ENCODE measurements at places on chromosomes 4 and X.
A peak's percentile ranks its signal among the peaks of the same experiment; 100 is the strongest.

DNA sequence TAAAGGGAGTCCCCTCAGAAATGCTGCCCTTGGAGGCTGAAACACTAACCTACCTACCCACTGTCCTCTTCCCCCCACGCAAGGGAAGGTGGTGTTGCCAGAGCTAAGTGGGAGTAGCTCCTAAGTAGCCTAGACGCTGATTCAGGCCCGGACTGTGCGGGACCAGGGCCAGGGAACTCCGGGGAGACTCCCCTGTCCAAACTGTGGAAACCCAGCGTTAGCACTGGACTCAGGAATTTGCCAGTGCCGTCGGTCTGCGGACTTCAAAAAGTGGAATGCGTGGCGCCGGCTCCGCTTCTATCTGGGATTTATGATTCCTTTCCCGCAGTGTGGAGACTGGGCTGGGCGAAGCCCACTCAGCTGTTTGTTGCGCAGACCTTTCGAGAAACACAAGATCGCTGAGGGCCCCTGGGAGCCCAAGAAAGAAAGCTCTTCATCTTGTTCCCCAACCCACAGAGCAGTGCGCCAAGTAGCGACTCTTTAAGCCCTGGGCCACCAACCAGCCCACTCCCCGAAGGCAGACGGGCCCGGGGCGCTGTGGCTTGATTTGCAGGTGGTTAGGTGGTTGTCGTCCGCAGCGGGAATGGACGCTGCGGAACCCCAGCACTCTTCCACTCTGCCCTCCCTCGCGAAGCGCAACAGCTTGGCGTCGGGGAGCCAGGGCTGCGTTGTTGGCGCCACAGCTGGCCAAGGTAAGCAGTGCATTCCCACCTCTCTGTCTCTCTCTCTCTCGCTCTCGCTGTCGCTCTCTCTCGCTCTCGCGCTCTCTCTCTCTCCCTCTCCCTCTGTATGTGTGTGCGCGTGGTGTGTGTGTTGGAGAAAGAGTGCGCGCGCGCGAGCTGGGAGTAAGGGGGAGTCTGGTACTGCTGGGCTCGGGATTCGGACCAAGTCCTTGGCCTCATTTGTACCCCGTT lies 2.0 kb downstream of the TMEM255A start:
- DNase-seq: peak; percentile 60

DNA sequence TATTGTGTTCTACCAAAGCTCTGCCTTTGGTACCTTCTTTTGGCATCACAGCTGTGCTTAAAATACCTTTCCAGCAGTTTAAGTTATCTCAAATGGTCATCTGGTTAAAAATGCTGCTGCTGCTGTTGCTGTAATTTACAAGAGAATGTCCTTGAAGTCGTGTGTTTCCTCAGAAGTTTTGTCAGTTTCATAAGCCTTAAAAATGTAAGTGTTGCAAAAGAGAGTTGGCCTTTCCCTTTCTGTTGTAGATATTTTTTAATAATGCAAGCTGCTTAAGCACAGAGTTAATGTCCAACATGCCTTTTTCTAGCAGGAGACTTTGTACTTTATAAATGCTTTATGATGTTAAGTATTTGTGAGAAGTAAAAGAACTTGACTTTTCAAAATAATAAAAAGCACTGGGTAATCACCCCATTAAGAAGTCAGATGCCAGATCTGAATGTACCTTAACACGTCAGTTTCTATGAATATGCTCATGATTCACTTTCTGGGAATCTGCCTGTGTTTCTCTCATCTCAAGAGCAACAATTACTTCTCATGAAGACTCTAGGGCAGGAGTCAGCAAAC lies 35.3 kb upstream of the TENM3 start:
- no peak for DNase-seq

DNA sequence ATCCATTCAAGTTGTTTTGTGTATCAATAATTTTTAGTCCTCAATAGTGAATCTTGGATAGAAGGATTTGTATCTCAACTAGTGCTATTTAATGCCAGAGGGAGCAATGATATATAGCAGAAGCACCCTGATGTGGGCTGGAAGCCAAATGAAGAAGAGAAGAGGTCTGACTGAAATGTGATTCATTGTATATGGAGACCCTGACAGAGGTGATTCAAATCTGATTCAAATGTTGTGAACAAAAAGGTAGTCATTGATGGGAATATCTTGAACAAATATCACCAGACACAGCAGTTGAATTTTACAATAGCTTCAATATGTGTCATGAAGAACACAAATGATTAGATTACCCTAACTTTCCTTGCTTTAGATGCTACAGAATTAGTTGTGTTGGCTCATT lies 27.5 kb upstream of the SULT1B1 start:
- DNase-seq: no peak

GRCh38 chr4:7236847-7237246 lies 44.5 kb downstream of the SORCS2 start:
- DNase-seq: no peak

DNA sequence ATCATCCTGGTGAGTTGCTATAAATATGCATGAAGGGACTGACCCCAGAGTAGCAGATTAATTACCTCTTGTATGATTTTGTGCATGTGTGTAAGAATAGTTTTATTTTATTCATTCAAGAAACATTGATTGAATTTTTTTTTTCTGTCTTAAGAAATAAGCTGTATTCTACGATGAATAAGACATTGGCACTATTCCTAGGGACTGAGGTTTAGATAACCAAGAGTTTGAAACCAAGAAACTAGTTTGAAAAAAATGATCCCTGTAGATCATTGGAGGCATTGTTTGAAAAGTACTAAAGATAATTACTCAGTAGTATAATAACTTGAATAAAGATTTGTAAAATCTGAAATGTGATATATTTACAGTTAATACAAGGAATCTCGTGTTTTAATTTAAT lies 1086.9 kb downstream of the PCDH7 start:
- no peak for DNase-seq

DNA sequence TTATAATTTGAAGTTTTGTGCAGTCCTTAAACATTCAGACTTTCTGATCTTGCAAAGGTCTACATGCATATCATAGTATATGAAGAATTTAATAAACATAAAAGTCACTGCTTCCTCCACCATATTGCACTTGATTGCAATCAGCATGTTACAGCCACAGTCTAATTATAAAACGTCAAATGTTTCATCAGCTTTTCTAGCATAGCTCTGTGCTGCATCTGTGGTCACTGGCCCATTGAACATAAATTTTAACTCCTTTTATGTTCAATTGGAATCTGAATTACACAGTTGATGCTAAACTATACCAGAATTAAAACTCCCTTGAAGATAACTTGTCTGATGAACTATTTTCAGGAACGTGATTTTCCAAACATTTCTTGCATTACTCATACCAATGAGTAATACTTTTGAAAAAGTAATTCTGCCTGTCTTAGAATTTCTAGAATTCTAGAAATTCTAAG lies 329.1 kb downstream of the GALNTL6 start:
- DNase-seq: no peak

GRCh38 chr4:77052352-77052751 lies 23.4 kb downstream of the CCNI start:
- DNase-seq: peak; percentile 48

Measured in T follicular helper cell (primary cell).